ENCODE measurements at places on chromosomes 6 and 20.

GRCh38 chr6:2426561-2427340, 181.3 kb upstream of the GMDS start:
- peak; percentile 23 for DNase-seq

DNA sequence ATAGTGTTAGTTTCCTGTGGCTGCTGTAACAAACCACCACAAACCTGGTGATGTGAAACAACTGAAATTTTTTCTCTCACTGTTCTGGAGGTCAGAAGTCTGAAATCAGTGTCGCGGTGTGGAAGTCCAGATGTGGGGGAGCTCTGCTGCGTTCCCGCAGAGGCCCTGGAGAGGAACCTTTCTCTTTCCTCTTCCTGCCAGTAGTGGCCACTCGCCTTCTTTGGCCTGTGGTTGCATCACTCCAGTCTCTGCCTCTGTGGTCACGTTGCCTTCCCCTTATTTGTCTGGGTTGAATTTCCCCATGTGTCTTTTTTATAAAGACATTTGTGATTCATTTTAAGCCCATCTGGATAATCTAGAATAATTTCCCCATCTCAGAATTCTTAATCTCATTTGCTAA, 295.5 kb upstream of the FLRT3 start:
- DNase-seq, result no peak

DNA sequence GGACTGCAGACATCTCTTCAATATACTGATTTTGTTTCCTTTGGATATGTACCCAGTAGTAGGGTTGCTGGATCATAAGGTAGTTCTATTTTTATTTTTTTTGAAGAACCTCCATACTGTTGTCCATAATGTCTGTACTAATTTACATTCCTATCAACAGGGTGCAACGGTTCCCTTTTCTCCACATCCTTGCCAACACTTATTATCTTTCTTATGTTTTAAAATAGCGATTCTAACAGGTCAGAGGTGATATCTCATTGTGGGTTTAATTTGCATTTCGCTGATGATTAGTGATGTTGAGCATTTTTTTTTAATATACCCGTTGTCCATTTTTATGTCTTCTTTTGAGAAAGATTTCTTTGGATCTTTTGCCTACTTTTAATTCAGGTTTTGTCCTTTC, 2.0 kb upstream of the TP53RK start:
- no peak for DNase-seq

DNA sequence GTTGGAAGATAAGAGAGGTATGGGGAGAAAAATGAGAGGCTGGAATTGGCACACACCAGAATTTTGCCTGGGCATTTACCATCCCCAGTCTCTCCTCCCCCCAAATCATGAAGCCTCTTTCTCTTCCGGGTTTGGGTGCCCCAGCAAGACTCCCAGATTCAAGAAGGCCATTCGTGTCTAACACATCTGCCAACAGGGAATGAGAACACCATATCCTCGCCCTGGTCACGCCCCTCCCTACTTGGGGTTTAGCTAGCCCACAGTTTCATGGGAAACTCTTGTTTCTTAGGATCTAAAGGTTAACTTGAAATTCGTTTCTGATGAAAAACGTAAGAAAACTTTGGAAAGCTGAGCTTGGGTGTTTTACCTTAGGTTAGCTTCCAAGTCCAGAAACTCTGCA, 105.5 kb upstream of the TMEM170B start:
- no peak for DNase-seq

DNA sequence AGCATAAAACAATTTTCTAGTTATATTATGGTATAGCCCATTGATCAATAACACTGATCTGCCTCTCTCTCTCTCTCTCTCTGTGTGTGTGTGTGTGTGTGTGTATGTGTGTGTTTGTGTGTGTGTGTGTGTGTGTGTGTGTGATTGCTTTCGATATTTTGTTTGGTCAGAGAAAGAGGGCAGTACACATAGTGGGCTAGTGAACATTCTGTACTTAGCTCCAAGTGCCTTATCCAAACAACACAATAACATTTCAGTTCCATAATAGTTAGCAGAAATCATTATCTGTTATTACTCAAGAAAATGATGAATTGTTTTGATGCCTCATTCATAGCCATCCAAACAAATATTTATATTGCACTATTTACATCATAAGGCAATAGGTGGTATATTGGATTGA, 979.1 kb upstream of the CITED2 start:
- no peak for DNase-seq

- DNase-seq, result no peak
Observed at GRCh38 chr20:19392344-19393130, 180.1 kb downstream of the SLC24A3 start.

GRCh38 chr6:140345935-140346334, 971.5 kb upstream of the CITED2 start:
- DNase-seq, result no peak

- DNase-seq, result no peak
Observed at GRCh38 chr6:88179692-88180091, 13.5 kb upstream of the CNR1 start.

- no peak for DNase-seq
Observed at GRCh38 chr6:159995405-159995804, 26.5 kb downstream of the IGF2R start.

GRCh38 chr6:136699358-136699757, 92.9 kb downstream of the MAP3K5 start:
- no peak for DNase-seq

GRCh38 chr6:2178125-2178524, 67.3 kb downstream of the GMDS start:
- DNase-seq, result no peak

- no peak for DNase-seq
Observed at GRCh38 chr6:3053231-3053508, 15.1 kb upstream of the RIPK1 start.

GRCh38 chr20:48008850-48009515, 223.7 kb upstream of the SULF2 start:
- DNase-seq, result peak; percentile 2

- no peak for DNase-seq
Observed at GRCh38 chr6:52994839-52995088, 320 bp downstream of the GSTA4 start.

DNA sequence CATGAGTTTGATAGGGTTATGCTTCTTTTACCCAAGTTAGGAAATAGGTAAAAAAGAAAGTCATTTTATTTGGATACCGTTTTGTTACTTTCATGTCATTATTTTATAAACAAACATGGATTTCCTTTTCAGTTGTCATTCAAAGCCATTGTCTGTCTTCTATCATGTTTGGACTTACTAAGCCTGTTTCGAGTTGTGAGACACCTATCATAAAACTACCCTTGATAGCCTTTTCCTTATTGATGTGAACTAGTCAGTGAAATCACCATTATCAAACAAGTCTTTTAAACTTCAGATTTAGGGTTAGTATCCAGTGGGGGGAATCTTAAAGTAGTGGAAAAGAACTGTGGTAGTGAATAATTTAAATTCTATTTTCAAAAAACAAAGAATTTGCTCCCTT, 85.0 kb upstream of the KIF25 start:
- no peak for DNase-seq

DNA sequence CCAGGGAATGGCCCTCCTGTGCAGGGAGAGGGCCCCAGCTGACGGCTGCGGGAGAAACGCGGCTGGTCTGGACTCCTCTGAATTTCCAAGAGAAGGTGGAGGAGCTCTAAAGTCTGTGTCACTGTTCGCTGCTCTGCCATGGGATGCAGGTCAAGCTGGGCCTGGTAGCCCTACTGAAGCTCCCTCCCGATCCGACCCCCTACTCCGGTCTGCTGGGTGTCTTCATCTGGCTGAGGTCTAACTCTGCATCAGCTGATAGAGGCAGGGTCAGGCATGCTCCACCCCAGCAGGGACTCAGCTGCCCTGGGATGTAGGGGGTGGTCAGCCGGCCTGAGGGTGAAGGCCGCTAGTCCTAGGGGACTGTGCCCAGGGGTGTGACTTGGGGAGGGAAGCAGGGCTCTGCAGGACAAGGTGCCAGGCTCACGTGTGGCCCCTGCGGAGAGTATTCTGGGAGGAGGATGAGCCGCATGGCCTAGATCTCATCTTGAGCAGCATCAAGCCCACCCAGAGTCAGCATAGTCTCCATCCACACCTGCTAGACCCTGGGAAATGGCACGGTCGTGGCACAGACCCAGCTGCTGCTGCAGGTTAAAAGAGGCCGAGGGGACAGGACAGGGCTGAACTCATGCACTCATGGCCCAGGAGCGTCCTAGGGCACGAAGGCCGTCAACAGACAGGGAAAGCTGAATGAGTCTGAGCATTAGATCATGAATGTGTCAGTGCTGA, 1.4 kb downstream of the CST3 start:
- DNase-seq, result no peak

DNA sequence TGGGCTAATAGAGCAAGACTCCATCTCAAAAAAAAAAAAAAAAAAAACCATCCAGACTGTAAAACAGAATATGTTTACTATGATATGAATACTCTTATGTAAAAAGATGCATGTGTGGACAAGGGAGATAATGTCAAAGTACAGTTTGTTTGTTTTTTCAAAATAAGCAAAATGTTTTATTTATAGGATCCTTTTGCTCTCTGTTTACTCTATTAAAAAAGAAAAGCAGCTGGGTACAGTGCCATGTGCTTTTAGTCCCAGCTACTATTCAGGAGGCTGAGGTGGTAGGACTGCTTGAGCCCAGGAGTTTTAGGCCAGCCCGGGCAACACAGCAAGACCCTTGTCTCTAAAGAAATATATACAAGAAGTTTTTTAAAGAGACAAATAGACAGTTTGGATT, 38.1 kb downstream of the UQCC1 start:
- no peak for DNase-seq

GRCh38 chr6:111098597-111098996, 11.3 kb downstream of the SLC16A10 start:
- DNase-seq, result no peak

GRCh38 chr20:40655451-40655850, 33.6 kb downstream of the MAFB start:
- no peak for DNase-seq

DNA sequence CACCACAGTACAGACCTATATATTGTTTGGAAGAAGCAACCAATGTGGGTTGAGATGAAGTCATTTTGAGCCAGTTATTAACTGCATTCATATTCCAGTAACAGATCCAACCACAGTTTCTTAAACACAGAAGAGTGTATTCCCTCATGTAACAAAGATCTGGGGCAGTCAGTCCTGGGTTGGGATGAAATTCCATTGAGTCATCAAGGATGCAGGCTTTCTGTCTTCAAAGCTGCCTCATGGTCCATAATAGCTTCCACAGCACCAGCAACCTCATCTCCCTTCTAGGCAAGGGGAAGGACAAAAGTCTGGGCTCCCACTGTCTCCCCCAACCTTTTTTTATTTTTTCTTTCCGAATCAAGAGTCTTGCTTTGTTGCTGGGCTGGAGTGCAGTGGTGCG, 2.9 kb upstream of the SOD2 start:
- peak; percentile 40 for DNase-seq

DNA sequence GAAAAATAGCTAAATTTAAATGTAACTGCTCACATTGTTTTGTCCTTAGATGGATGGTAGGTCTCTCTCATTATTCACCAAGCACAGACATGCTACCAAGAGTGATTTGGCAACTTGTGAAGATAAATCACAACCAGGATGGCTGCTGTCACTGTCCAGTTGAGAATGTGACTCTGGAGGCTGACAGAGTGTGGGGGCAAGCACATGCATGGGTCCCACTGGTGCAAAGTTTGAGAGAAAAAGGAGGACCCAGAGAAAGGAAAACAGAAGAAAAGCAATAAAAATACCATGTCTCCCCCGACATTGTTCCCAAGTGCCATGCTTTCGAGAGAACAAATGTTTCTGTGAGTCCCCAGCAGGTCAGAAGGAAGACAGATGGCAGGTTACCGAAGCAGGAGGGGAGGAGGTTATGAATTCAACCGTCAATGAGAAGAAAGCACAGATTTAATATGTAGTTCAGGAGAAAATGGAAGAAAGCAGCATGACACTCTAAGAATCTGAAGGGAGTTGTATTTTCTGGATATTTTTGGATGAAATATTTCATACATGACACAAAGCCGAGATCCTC, 73.0 kb upstream of the TSHZ2 start:
- no peak for DNase-seq

- DNase-seq, result peak; percentile 7
Observed at GRCh38 chr6:87618531-87618930, 28.6 kb downstream of the ORC3 start.

DNA sequence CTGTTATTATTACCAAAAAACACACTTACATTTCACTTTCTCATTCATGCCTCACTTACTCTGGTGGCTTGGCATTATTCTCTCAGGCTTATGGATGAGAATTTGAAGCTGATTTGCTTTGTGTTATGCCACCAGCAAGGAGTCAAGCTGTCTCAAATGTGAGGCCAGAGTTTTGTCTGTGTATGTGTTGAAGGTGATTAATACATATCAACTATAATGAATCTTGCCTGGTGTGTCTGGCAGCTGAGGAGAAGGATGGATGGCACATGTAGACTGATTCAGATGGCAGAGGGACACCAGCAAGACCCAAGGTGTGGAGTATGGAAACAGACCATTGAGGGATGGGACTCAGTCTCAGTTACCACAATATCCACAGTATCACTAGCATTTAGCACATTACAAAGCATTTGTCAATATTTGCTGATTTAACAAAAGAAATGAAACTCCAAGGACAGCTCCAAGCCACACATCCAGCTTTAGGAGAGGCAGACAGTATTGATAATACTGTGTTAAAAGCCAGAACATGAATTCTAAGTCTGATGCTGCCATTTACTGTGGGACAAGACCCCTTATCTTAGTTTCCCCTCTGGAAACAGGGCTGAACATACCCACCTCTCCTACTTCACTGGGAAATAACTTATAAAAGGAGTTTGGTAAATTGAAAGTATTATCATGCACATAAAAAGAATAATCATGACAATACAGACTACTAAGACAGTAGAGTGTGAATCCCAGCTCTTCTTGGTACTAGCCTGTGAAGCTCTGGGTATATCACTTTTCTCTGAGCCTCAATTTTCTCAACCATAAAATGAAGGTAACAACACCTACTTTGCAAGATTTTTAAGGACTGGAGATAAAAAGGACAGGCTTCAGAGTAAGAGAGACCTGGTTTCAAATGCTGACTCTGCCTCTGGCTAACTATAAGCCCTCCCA, 11.2 kb downstream of the BCL2L1 start:
- no peak for DNase-seq

DNA sequence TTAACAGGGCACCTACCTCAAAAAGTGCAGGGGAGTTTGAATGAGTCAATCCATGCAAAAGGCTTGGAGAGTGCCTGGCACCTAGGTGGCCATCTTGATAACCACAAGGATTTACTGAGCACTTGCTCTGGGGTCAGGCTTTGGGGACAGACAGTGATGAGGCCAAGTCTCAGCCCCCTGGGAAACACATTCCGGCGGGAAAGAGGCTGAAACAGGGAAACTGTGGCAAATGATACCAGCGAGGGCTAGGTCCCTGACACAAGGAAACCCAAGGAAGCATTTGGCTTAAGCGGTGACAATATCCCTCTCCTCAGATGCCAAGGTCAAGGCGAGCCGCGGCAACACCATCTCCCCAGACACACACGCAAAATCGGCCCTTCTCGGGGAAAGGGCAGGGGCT, 527 bp upstream of the DOK5 start:
- DNase-seq, result no peak

GRCh38 chr20:9258901-9259300, 190.0 kb downstream of the PLCB4 start:
- no peak for DNase-seq

GRCh38 chr6:107715550-107716321, 108.4 kb downstream of the SCML4 start:
- no peak for DNase-seq

All from foreskin fibroblast (primary cell).